ENCODE measurements at places on chromosomes 6 and 20. TPM values are rescaled to one million over a fixed set of nuclear protein-coding genes. Genes with fewer than 3 reads are reported as not detected.

The RTF2 gene
- 62.9 TPM for polyA plus RNA-seq

The MMP24 gene
- 0.20 TPM for polyA plus RNA-seq

The DEF6 gene
- 32.8 TPM for polyA plus RNA-seq

The EPB41L1 gene
- polyA plus RNA-seq, result 36.0 TPM

The BPIFB4 gene
- polyA plus RNA-seq, result not detected

- no peaks in the 10 kb centered on the region for H3K4me1 ChIP-seq
- DNase-seq, result no peak
- no peak overlapping the region for H3K27ac ChIP-seq
- no peak overlapping the region for H3K4me3 ChIP-seq
- H3K36me3 ChIP-seq, result no peaks in the 10 kb centered on the region
- H3K27me3 ChIP-seq, result no peaks in the 10 kb centered on the region
Measured at GRCh38 chr6:163820745-163821458, 406.4 kb downstream of the QKI start.

GRCh38 chr6:93417421-93418013, 1.8 kb downstream of the EPHA7 start:
- peaks cover 80% of the 10 kb centered on the region for H3K27me3 ChIP-seq
- no peak for DNase-seq
- H3K4me3 ChIP-seq, result peak overlapping the region; percentile 60
- no peaks in the 10 kb centered on the region for H3K36me3 ChIP-seq
- H3K4me1 ChIP-seq, result peaks cover 42% of the 10 kb centered on the region

DNA sequence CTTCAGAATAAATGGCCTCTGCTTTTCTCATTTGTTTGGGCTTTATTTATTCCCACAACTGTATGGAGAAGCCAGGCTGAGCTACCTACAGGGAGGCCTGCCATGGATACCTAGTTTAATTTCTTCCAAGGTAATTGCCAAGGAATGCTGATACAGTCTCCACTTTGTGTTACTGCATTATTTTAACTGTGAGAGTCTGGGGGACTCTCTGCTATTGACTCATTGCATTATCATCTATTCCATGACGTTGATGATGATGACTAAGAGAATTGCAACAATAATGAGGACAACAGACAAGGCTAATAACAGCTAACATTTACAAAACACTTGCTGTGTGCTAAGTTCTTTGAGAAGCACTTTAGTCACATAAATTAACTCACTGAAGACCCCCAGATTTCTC, 88.3 kb upstream of the COL21A1 start:
- no peaks in the 10 kb centered on the region for H3K4me1 ChIP-seq
- DNase-seq, result no peak
- no peaks in the 10 kb centered on the region for H3K36me3 ChIP-seq
- H3K27ac ChIP-seq, result no peak overlapping the region
- no peaks in the 10 kb centered on the region for H3K27me3 ChIP-seq
- H3K4me3 ChIP-seq, result no peak overlapping the region

GRCh38 chr20:25054995-25055629, 2.8 kb downstream of the ACSS1 start:
- peaks cover 87% of the 10 kb centered on the region for H3K4me1 ChIP-seq
- H3K4me3 ChIP-seq, result no peak overlapping the region
- H3K27ac ChIP-seq, result peak overlapping the region; percentile 68
- no peaks in the 10 kb centered on the region for H3K27me3 ChIP-seq
- DNase-seq, result peak; percentile 24
- no peaks in the 10 kb centered on the region for H3K36me3 ChIP-seq

GRCh38 chr6:2967936-2968335, 3.4 kb downstream of the SERPINB6 start:
- no peaks in the 10 kb centered on the region for H3K27me3 ChIP-seq
- no peak overlapping the region for H3K27ac ChIP-seq
- no peak for DNase-seq
- H3K4me1 ChIP-seq, result peaks cover 60% of the 10 kb centered on the region

DNA sequence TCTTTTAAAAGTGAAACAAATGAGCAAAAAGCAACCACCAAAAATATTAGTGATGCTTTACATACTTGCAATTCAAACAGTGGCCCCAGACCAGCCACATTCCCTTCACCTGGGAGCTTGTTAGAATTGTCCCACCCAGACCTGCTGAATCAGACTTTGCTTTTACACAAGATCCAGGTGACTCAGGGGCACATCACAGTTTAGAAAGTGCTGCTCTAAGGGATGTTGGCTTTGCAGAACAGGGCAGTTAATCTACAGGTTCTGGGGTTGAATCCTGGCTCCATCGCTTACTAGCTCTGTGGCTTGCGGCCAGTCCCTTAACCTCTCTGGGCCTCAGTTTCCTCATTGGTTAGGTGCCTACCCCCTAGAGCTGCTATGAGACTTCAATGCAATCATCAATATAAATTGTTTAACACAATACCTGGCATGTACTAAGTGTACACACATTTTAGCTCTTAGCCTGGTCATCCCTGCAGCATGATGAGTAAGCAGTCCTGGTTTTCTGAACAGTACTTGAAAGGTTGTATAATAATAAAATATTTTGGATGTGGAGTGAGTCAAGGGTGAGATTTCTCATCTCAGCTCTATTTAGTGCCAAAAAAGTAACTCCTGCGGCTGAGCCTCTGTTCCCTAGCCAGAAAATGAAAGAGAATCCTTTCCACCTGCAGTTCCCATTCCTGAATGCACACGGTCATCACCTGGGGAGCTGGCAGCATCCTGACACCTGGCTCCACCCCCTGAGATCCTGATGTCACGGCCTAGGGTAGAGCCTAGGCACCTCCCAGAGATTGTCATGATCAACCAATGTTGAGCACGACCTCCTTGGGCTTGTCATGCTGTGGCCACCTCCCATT, 162.7 kb downstream of the ANKRD60 start:
- H3K4me3 ChIP-seq, result no peak overlapping the region
- H3K4me1 ChIP-seq, result no peaks in the 10 kb centered on the region
- no peak for DNase-seq
- no peaks in the 10 kb centered on the region for H3K27me3 ChIP-seq
- no peak overlapping the region for H3K27ac ChIP-seq
- H3K36me3 ChIP-seq, result no peaks in the 10 kb centered on the region

- no peak overlapping the region for H3K4me3 ChIP-seq
- H3K36me3 ChIP-seq, result no peaks in the 10 kb centered on the region
- no peak overlapping the region for H3K27ac ChIP-seq
- no peak for DNase-seq
Measured at GRCh38 chr6:139483079-139483478, 108.6 kb upstream of the CITED2 start.
